ENCODE measurements at places on chromosomes 6 and 20.

- DNase-seq = no peak
Measured at GRCh38 chr6:115004982-115005381, 662.2 kb upstream of the HS3ST5 start.

- no peak for DNase-seq
Measured at GRCh38 chr6:55659304-55659703, 80.3 kb upstream of the HMGCLL1 start.

DNA sequence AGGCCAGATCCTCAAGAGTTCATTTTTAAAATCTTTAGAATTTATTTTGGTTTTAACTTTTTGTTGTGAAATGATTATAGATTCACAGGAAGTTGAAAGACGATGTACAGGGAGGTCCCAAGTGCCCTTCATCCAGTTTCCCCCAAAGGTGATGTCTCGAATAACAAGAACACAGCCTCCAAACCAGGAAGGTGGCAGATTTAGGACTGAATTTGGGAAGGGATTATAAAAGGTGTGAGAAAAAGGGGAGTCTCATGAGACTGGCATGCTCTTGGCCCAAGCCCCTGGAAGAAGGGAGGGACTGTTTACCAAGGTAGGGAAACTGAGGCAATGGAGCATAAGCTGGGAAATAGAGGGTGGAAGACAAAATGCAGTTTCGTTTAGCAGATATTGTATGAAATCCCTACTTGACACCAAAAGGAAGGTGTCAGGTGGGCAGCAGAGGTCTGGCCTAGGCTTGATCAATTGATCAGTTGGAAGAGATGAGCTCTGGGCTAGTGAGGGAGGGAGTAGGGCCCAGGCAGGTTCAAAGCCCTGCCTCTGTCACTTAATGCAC, 81.2 kb downstream of the BMP7 start:
- no peak for DNase-seq

GRCh38 chr6:31094389-31094881, 17.9 kb downstream of the C6orf15 start:
- no peak for DNase-seq

GRCh38 chr6:107658920-107659865, 164.9 kb downstream of the SCML4 start:
- DNase-seq = no peak

GRCh38 chr6:100880149-100880852, 828 bp downstream of the ASCC3 start:
- DNase-seq = no peak

DNA sequence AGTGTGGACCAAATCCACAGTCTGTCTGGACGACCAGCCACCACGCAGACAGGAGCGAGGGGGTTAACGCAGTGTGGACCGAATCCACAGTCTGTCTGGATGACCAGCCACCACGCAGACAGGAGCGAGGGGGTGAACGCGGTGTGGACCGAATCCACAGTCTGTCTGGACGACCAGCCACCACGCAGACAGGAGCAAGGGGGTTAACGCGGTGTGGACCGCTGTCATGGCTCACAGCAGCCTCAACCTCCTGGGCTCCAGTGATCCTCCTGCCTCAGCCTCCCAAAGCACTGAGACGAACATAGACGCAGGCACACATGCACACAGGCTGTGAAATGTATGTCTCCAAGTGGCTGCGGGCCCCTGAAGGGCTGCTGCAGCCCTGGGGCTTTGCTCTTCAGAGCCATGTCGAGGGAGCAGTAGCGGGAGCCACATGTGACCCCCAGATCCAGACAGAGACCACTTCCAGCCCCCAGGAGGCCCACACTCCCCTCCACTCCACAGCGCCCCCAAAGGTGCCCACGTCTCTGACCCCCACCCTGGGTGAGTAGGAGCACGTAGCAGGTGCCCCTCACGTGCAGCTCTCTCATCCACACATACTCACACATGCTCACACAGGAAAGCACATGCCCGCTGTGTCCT, 98.1 kb downstream of the YTHDF1 start:
- DNase-seq = no peak

- no peak for DNase-seq
Measured at GRCh38 chr6:3414327-3415081, 42.3 kb downstream of the SLC22A23 start.

- no peak for DNase-seq
Measured at GRCh38 chr20:4267242-4267641, 251.9 kb upstream of the RNF24 start.

- no peak for DNase-seq
Measured at GRCh38 chr20:37541326-37541725, 13.7 kb upstream of the BLCAP start.

- no peak for DNase-seq
Measured at GRCh38 chr6:30557683-30557981, 537 bp downstream of the PRR3 start.

DNA sequence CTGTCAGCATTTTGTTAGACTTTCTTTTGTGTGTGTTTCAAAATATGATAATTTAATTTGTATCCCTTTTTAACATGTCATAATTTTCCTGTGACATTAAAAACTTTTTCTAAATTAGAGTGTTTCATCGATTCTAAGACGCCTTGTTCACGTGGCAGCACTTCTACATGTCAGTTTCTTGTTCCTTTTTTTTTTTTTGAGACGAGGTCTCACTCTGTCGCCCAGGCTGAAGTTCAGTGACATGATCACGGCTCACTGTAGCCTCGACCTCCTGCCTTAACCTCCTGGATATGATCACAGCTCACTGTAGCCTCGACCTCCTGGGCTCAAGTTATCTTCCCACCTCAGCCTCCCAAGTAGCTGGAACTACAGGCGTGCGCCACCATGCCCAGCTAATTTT, 27.6 kb upstream of the ADRM1 start:
- no peak for DNase-seq

- DNase-seq = no peak
Measured at GRCh38 chr6:89585154-89585553, 53.4 kb downstream of the LYRM2 start.

- no peak for DNase-seq
Measured at GRCh38 chr6:13474360-13474759, 13.0 kb downstream of the GFOD1 start.

DNA sequence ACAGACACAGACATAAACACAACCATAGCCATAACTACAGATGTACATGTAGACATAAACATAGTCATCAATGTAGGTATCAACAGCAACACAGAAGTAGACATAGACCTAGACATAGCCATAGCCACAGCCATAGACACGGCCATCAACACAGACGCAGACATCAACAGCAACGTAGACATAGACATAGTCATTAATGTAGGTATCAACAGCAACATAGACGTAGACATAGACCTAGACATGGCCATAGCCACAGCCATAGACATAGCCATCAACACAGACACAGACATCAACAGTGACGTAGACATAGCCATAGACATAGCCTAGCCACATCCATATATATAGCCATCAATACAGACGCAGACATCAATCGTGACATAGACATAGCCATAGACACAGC, 258.3 kb upstream of the FOXQ1 start:
- DNase-seq = no peak

DNA sequence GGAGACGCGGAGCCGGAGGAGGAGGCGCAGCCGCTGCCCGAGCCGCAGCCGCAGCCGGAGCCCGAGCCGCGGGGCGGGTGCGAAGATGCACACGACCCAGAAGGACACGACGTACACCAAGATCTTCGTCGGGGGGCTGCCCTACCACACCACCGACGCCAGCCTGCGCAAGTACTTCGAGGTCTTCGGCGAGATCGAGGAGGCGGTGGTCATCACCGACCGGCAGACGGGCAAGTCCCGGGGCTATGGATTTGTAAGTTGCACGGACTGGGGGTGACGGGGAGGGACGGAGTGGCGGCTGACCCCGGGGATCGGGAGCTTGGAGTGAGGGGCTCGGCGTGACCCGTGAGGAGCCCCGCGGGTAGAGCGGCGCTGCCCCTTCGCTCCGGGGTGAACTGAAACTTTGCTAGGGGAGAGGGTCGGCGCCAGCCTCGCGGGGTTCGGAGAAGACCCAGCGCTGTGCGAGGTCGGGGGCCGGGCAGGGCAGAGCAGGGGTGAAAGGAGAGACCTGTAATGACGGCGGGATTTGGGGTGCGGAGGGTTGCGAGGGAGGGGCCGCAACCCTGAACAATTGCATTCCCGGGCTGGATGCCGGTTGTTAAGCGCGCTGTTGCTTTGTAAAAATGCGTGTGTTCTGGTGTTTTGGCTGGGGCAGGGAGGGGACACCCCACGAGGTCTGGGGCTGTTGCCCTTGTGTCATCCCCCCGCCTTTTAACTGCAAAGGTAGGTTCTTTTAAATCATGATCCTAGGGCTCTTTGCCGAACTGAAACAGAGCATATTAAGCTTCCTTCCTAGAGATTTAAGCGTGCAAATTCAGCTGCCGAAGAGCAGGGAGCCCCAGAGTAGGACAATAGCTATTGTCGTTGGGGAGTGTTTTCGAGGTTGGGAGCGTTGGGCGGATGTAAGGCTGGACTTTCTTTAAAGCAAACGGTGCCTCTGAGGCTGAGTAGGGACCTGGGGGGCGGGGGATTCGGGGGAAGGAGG, 628 bp downstream of the RBM24 start:
- no peak for DNase-seq

DNA sequence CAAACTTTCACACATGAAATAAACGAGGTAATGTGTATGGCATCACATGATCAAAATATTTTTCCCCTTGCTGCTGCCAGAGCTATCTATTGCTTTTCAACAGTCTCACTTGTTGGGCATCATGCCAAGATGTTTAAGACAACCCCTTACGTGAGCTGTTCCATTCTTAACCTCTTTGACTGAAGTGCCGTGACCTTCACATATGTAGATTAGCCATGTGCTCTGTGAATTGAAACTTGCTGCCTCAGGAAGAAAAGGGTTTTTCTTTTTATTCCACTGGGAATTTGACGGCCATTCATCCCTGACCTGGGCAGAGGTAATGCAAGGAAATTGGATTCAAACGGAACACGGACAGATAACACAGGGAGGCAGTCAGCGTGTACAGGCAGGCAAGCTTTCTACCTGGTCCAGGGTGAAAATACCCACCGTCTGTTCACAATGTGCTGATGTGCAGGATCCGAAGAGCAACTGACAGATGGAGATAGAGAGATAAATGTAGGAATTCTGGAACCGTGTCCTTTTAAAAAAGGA, 14.2 kb downstream of the ARID1B start:
- DNase-seq = no peak

GRCh38 chr6:22829070-22829469, 259.7 kb downstream of the HDGFL1 start:
- no peak for DNase-seq

GRCh38 chr20:10447028-10447427, 11.9 kb downstream of the SLX4IP start:
- DNase-seq = no peak

DNA sequence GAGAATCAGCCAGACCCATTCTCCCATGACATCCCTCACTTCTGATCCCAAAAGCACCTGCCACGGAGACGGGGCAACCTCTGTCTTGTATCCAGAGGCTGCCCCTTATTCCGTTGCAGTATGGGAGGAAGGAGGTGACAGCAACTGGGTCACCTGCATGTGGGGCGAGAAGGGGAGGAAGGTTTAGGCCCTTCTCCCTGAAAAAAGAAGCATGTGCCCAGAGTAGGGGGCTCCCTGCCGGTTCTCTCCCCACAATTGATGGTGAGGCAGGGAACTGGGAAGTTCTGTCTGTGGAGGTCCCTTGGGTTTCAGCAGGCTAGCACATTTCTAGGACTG, 49.3 kb upstream of the FANCE start:
- no peak for DNase-seq

GRCh38 chr6:148999929-149000468, 253.2 kb downstream of the UST start:
- no peak for DNase-seq

- no peak for DNase-seq
Measured at GRCh38 chr6:43951063-43951755, 176.0 kb downstream of the MRPL14 start.

GRCh38 chr20:31739550-31739977, 474 bp downstream of the TPX2 start:
- DNase-seq = no peak

- no peak for DNase-seq
Measured at GRCh38 chr6:20817806-20818320, 283.6 kb downstream of the CDKAL1 start.

DNA sequence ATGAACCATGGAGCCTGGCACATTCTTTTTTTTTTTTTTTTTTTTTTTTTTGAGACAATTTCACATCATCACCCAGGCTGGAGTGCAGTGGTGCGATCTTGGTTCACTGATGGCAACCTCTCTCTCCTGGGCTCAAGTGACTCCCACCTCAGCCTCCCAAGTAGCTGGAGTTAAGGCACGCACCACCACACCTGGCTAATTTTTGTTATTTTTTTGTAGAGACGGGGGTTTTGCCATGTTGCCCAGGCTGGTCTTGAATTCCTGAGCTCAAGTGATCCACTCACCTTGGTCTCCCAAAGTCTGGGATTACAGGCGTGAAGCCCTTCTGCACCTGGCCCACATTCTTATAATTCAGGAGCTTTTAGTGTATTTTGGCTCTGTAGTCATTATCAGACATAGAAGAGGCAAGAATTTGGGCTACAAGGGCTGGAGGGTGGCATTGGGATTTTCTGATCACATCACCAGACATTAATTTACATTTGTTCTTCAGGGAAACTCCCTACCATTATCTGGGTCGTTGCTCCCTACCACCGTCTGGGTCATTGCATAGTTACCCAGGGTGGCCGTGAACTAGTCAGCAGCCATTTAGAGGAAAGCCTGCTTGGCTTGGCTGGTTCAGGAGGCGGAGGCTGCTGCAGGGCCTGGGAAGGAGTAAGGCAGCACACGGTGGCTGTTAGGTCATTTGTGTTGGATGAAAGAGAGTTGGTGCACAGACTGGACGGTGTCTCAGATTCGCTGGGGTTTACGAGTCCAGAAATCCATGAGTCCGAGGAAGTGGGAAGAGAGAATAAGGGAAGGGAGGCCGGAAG, 17.6 kb downstream of the ARID1B start:
- no peak for DNase-seq

DNA sequence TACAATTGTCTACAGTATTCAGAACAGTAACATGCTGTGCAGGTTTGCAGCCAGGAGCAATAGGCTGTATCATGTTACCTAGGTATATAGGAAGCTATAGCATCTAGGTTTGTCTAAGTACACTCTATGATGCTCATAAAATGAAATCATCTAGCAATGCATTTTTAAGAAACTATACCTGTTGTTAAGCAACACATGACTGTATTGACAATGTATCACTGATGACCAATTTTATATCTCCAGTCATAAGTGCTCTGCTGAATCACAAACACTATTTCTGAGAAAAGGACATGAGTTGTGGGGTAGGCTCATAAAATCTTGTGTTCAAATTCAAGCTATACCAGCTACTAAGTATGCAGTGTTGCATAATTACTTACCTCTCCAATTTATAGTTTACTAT, 501.3 kb downstream of the CD109 start:
- DNase-seq = no peak

- DNase-seq = no peak
Measured at GRCh38 chr6:132768051-132768517, 10.4 kb upstream of the VNN2 start.

DNA sequence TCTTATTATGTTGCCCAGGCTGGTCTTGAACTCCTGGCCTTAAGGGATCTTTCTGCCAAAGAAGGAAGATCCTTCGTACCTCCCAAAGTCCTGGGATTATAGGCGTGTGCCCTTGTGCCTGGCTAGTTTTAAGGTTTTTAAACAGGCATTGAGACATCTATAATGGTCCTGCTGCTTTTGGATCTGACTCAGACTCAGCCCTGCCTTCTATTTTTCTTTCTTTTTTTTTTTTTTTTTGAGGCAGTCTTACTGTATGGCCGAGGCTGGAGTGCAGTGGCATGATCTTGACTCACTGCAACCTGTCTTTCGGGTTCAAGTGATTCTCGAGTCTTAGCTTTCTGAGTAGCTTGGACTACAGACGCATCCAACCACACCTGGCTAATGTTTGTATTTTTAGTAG, 73.7 kb downstream of the PHF20 start:
- no peak for DNase-seq

GRCh38 chr6:74967821-74968220, 238.0 kb downstream of the COL12A1 start:
- DNase-seq = no peak
